Suppressor macrophage treated with lipopolysaccharide for 4 hours (primary cell): ENCODE measurements at places on chromosomes 16 and 17.

DNA sequence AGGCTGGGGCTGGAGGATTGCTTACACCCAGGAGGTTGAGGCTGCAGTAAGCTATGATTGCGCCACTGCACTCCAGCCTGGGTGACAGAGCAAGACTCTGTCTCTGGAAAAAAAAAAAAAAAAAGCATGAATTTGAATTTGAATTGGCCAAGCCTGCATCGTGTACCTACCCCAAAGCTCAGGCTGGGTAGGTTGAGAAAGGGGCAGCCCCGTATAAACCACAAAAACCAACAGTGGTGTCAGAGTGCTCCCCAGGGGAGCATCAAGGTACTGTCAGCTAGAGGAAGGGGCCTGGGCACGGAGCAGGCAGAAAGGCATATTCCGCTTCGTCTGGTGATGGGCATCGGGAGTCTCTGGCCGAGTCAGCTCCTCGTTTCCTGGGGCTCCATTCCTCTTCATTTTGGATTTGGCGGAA is 40.9 kb downstream of the RAP1GAP2 start:
- DNase-seq = no peak

- peak; percentile 18 for DNase-seq
These were observed 6.0 kb downstream of the DDX19B start for GRCh38 chr16:70304892-70305448.

- DNase-seq = no peak
These were observed 207.3 kb downstream of the KIF2B start for GRCh38 chr17:54029986-54030385.

DNA sequence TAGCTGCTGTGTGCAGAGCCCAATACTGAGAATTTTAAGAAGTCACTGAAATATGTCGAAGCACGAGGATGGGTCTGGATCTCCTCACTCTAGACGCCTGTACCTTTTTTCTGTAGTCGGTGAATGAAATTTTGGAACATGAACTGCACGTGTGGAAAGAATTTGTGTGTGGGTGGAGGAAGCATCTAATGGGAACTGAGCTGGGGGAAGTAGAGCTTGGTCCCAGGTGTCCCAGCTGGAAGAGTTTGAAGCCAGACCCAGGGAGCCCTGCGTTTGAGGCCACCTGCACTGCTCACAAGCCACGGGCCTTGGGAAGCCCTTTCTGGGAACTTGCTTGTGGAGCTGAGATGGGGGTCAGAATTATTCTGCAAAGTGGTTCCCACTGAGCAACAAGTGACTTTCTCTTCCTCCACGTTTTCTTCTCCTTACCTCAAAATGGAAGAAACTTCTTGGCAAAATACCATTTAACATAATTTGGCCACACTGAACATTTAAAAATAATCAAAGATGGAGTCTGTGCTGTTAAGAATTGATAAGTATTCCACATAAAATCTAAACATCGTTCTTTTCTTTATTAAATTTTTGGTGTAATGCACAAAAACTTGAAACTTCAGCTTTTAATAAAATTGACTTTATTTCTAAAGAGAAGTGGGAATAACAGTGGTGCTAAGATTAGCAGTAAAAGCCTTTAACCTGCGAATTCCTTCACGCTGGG is 163.8 kb downstream of the PRKCA start:
- DNase-seq = no peak

DNA sequence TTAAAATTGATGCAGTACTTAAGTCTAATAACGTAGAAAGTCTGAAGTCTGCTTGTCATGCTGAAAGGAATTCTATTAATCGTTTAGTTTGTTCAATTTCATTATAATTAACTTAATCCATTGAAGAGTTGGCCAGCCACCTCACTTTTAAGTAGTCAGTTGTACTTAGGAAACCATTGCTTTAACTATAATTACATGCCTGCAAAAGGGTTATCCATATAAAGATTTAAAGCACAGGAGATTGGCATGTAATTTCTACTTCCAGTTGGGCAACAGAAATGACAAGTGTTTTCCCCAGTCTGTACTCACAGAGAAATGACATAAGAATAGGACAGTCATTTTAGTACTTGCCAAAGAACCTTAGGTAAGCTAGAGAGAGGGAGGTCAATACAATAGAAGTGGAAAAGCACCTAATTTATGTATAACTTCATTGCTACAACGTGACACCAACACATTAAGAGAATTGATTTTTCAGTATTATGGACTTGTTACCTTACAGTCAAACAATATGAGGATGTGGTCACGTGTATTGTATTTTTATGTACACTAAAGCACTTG is 3.7 kb upstream of the USP32 start:
- DNase-seq = peak; percentile 73

DNA sequence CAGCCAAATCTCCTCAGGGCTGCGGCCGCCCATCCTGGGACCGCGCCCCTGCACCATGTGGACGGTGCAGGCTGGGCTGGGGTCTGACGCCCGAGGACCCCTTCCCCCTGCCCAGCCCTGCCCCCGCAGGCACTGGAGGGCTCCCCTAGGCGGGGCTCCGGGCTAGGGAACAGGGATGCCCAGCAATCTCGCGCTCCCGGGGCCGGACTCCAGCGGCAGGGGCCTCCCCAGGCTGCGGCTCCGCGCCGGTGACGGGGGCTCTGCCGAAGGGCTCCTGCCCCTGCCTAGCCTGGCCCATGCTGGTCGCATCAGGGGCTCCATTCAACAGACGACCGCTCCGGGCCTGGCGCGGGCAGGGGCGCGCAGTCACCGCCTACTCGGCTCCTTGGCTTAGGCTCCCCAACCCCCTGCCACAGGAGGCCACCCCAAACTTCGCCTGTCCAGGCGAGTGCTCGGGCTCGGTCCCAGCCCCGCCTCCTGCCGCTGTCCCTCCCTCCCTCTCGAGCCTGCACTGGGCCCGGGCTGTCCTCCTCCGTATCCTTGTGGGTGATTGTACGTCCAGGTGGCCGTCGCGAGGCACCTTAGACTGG is 27.4 kb upstream of the ADORA2B start:
- DNase-seq = no peak

DNA sequence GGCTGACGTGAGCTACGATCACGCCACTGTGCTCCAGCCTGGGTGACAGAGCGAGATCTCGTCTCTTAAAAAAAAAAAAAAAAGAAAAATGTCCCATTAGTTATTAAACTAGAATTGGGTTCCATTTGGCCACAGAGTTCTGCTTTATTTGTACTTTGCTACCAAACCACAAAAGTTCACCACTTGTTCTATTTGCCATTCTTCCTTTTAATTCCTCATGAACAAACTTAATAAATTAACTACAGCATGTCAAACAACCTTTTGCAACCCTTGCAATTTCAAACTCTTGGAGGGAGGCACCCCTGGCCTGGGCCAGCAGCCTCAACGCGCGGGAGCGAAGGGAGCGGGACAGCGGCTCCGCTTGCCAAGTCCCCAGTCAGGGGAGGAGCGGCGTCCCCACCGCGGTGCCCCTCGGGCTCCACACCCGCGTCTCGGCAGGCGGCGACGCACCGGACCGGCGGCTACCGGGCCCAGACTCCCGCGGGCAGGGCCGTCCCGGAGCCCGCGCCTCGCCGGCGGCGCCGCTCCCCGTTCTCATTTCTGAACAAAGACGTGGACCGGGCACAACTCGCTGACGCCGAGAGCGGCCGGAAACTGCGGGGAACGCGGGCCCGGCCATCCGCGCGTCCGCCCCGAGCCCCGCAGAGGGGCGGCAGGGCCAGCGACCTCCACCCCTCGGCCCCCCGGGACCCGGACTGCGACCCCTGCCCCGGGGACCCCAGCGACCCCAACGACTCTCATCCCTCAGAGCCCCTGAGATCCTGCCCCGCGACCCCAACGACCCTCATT is 775 bp downstream of the CYTH1 start:
- DNase-seq = peak; percentile 46

- DNase-seq = no peak
These were observed 22.2 kb downstream of the TEX2 start for GRCh38 chr17:64240741-64241347.

DNA sequence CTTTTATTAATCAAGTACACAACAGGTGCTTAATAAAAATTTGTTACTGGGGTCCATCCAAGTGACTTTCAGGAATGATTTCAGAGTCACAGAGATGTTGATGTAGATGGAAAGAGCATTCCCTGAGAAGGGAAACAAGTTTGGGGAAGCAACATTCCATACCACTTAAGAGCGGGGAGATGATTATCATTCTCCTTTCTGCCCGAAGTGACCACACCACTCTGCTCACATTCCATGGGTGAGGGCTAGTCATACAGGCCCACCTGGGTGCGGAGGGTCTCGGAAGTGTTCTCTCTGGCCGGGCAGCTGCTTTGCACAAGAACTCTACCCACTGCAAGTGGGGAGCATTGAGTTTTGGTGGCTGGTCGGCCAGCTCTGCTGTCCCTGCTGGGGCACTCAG is 231.4 kb downstream of the SNX29 start:
- DNase-seq = no peak

DNA sequence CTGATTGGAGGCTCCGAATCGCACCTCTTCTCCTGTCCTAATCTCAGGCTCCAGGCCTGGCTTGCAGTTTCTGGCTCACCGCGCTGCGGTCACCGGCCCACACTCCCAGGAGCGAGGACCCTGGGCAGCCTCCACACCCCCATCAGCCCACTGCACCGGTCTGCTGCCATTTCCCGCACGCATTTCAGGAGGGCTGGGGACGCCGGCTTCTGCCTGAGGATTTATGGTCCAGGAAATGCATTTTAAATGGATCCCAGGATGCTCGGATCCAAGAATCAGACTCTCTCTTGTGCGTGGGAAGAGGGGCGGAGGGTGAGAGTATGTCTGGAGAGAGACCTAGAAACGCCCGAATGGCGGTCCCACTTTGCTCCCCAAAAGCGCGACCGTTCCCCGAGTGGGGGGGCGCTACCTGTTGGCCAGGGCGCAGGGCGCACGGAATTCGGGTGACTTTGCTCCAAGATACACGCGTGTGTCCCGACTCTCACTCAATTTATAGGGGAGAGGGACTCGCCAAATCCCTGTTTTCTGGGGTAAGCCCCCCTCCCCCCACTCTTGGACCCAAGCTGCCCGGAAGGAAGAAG is 817 bp upstream of the JPH3 start:
- DNase-seq = no peak

DNA sequence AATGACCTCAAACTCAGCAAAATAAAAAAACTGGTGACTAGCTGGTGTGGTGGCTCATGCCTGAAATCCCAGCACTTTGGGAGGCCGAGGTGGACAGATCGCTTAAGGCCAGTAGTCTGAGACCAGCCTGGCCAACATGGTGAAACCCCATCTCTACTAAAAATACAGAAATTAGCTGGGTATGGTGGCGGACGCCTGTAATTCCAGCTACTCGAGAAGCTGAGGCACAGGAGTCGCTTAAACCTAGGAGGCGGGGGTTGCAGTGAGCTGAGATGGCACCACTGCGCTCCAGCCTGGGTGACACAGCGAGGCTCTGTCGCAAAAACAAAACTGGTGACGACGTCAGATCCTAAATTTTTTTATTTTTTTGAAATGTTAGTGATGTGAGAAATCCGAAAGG is 82.6 kb upstream of the TOB1 start:
- DNase-seq = no peak

- peak; percentile 73 for DNase-seq
These were observed 2.5 kb downstream of the ITGAX start for GRCh38 chr16:31357324-31358109.

DNA sequence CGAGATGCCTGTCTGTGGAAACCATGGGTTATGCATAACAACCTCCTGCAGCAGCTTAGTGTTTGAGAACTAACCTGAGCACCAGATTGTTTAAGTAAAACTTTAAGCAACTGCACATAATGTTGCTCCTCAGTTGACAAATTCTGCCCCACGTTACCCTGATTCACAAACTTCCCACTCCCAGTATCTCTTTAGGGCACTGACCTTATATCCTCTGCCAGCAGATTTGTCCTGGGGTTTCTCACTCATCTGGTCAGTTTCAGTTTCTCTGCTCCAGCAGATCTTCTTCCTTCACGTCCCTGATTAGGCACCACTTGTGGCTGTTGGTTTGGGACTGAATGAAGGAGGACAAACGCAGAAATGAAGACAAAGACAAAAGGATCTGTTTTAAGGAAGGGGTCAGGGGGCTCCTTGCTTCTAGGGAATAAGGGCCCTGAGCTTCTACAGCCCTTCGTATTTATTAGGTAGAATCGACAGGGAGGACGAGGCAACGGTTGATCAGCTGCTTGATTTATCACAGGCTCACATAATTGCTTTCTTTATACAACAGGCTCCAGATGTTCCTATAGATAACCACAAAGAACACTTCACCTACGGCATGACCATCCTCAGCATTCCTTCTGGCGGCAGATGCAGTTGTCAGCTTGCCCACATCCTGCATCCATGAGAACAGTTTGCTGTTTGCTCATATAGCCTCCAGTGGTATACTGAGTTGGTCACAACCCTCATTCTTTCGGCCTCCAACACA is 13.5 kb upstream of the ZNF689 start:
- DNase-seq = peak; percentile 73

DNA sequence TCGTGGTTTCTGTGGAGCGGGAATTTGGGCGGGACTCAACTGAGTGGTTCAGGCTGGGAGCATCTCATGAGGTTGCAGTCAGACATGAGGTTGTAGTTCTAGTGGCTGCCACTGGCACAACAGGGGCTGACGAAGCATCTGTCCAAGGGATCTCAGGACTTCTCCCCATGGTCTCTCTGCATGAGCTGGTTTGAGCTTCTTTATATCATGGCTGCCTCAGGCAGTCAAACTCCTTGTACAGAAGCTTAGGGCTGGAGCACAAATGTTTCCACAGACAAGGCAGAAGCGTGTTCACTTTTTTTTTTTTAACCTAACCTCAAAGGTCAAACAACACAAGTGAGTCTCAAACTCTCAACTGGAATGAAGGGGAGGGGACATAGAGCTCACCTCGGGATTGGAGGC is 243.3 kb downstream of the MSI2 start:
- no peak for DNase-seq

DNA sequence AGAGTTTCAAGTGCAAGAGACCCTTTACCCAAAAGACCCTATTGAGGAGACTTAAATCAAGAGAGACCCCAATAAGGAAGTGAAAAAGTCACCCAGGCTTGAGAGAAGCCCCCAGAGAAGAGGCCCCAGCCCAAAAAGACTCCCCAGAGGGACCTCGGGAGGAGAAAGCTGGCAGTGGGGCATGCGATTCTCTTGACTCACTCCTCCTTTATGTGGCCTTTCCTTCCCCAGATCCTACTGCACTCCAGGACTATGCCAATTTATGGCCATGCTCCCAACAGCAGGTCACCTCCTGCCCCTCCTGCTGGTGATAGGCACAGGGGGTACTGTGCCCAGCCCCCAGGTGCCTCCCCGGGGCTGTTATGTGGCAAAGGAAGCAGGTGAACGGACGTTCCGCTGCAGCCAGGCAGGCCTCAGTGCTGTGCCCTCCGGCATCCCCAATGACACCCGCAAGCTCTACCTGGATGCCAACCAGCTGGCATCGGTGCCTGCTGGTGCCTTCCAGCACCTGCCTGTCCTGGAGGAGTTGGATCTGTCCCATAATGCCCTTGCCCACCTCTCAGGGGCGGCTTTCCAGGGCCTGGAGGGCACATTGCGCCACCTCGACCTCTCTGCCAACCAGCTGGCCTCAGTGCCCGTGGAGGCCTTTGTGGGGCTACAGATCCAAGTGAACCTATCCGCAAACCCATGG is 16.3 kb downstream of the LRRC3C start:
- no peak for DNase-seq

- DNase-seq = peak; percentile 41
These were observed at the start of gene ARHGAP44 for GRCh38 chr17:12789481-12790248. Gene ARHGAP44, plus strand, starts transcription at chr17:12789498. Its CDS starts 341 bp downstream, at chr17:12789839.

GRCh38 chr16:58040945-58041627 is 15.5 kb downstream of the MMP15 start:
- DNase-seq = no peak

- peak; percentile 66 for DNase-seq
These were observed 1.3 kb downstream of the HBQ1 start for GRCh38 chr16:181565-182021.
